B cell (primary cell): ENCODE measurements at places on chromosomes 4 and X.

GRCh38 chr4:118948545-118949144 is 60.0 kb downstream of the SYNPO2 start:
- DNase-seq, result no peak

- no peak for DNase-seq
These were observed 71.3 kb upstream of the LHFPL1 start for GRCh38 chrX:112751076-112751475.

DNA sequence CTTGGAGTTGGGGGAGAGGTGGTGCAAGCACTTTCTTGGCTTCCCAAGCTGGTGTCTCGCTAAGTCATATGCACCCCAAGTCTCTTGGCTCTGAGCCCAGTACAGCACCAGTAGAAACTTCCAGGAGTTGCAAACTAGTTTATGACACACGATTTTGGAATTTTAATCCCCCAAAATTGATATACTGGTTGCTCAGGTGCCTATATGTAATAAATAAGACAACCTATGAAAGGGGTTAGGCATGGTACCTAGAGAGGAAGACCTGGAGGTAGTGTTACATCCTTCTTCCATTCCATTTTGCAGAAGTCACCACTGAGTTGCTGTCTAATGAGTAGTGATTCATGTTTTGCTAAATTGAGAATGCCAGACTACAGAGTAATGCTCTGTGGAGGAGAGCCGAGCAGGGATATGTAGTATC is 4.3 kb upstream of the SLC4A4 start:
- DNase-seq, result no peak

DNA sequence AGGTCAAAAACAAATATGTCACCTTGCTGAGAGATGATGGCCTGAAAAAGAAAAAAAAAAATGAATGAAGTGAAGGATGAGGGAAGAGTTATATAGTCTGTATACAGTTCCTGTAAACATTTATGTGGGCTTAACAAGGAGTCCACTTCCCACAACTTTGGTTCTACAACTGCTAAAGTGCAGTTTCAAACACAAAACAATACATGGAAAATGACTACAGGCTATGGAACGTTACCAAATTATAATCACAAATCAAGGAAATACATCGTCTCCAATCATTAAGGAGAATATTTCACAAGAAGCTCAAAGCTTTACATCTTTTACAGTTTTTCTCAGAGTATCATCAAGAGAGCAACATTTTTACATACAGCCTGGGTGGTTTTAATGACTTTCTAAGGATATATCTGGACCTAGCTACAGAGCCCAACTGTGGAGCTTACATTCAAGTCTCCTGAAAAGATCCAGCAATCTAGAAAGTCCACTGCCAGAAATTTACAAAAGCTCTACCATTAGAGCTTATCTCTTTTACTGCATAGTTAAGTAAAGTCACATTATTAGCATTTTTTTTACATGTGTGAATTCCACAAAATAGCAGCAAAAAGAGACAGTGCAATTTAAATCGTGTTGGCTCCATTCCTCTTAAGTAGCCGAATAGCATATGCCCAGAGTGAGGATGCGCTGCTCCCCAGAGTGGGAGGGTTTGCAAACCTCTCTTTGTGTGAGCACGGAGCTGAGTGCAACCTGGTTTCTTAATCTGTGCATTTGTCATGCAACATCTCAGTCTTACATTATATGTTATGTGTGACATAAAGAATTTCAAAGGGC is 128.3 kb downstream of the MANBA start:
- no peak for DNase-seq
